ENCODE measurements at places on chromosomes 4 and X.

GRCh38 chrX:31543634-31544033 is 471.8 kb upstream of the FTHL17 start:
- no peak for DNase-seq

- DNase-seq = no peak
Measured at GRCh38 chr4:126544276-126544675, 1088.5 kb upstream of the INTU start.

GRCh38 chr4:138835832-138836533 is 179.6 kb upstream of the NOCT start:
- peak; percentile 84 for DNase-seq

DNA sequence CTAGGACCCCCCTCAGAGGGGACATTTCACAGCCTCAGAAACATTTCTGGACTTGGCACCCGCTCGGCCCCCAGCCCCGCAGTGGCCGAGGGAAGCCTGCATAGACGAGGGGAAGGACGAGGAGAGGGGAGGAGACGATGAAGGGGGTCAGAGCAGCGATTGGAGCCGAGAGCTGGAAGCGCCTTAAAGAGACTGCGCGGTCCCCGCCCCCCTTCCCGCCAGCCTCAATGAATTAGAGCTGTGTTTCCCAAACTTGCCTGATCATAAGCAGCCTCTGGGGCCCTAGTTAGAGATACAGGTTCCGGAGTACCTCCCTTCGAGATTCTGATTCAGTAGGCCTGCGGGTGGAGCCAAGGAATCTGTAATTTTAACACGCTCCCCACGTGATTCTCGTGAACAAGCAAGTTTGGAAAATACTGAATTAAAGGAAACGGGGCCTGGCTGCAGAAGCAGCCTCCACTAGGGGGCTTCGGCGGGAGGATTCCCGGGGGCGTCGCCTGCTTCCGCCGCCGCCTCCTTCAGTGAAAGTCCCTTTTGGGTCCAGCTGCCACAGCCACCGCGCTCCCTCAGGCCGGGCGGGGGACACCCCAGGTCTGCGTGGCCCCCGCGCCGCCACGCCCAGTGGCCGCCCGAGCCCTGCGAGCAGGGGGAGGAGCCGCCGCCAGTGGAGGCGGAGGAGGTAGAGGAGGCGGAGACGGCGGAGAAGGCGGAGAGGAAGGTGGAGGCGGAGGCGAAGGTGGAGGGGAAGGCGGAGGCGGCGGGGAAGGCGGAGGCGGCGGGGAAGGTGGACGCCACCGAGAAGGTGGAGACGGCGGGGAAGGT is at the start of gene USP27X:
USP27X (plus strand) TSS at position 651 of the 822 bp plus-strand sequence. CDS start 824 bp downstream, outside the sequence.
- DNase-seq = peak; percentile 67

DNA sequence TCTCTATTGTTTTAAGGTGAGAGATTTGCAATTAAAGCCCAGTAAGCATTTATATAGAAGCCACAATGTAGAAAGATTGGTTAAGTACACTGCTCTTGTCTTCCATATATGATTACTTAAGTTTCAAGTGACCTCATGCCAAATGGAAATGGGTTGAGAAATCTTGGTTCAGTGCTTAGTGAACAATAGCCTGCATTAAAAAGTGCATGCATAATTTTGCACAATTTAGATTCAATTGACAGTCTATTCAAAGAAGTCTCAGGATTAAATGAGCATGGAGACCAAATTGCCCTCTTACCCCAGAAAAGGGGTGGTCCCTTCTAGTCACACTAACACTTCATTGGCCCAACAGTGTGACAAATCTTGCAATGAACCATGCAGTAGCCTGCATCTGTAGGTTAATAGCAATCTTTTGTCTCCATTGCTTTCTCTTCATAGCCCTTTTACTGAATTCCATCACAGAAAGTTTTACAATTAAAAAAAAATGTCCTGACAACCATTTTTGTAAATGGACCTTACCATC is 93.6 kb downstream of the HHIP start:
- DNase-seq = no peak

GRCh38 chrX:152865232-152865920 is 32.5 kb upstream of the ZNF185 start:
- no peak for DNase-seq

DNA sequence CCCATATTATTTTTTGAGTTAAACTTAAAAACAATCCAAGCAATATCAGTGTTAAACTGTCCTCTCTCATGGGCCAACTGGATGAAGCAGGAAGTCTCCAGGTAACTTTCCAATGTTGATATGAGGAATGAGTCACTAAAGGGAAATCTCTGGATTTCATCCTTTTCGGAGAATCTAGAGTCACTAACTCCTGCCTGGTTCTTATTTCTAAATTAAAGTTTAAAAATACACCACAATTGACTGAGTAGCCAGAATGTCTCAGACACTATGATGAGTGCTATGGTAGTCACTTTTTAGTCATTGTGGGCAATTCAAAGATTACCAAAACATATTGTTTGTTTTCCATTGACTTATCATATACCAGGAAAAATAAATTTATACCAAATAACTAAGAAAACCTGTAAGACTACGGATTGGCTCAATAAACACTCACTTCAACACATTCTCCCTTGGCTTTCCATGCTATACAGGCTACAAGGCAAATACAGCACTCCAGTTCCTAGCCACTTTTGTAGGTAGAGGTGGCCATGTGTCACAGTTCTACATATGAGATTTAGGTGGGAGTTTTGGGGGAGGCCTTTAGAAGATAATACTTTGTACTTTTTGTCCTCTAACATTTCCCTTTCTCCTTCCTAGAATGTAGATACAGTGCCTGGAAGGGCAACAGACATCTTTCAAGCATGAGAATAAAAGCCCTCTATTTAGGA is 8.6 kb downstream of the SLC9B2 start:
- DNase-seq = no peak

GRCh38 chr4:8585721-8586212 is 5.6 kb downstream of the GPR78 start:
- DNase-seq = no peak

GRCh38 chr4:78661086-78661690 is 109.6 kb downstream of the ANXA3 start:
- DNase-seq = no peak

- DNase-seq = no peak
Measured at GRCh38 chr4:177771645-177772044, 329.4 kb upstream of the AGA start.

GRCh38 chrX:154369449-154370299 is 4.8 kb downstream of the FLNA start:
- DNase-seq = peak; percentile 86

- no peak for DNase-seq
Measured at GRCh38 chr4:175412161-175412560, 399.9 kb downstream of the GPM6A start.

GRCh38 chrX:109343671-109344070 is 138.2 kb downstream of the GUCY2F start:
- no peak for DNase-seq

- DNase-seq = no peak
Measured at GRCh38 chr4:144894573-144894972, 203.4 kb downstream of the ANAPC10 start.

GRCh38 chrX:19990151-19990555 is 708 bp downstream of the BCLAF3 start:
- DNase-seq = no peak

- DNase-seq = no peak
Measured at GRCh38 chrX:24692305-24692704, 1.4 kb upstream of the POLA1 start.

DNA sequence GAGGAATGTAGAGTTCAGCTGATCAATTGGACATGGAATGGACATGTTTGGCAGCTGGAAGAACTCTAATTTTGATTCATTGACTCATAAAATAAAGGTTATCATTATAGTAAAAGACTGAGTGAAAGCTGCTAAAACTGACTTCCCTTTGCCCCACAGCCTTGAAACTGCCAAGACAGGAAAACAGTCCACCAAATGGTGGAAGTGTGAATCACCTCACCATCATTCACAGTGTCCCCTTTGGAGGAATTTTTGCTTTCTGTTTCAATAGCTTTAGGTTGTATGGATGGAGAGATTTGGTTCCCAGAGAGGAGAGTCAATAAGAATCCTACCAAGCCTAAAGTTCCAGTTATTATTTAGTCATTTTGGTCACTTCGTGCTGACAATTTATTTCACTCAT is 20.8 kb upstream of the FREM3 start:
- DNase-seq = no peak

DNA sequence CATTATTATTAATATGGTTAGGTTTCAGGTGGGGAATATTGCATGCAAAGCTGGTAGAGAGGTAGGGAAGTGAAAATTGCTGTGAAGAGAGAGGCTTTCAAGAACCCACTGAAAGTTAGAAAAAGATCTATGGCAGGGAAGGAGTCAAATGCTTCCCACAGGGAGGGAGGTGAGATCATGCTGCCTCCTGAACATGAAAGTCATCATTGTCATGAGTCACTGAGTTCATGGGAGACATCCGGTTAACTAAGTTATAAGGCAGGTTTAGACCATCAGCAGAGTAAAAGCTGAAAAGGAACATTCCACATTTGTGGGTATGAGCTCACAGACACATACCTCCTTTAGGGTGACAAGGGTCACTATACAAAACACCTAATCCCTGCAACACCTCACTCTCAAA is 16.2 kb downstream of the GATB start:
- DNase-seq = no peak

- no peak for DNase-seq
Measured at GRCh38 chrX:48908600-48908999, 2.8 kb downstream of the SLC35A2 start.

DNA sequence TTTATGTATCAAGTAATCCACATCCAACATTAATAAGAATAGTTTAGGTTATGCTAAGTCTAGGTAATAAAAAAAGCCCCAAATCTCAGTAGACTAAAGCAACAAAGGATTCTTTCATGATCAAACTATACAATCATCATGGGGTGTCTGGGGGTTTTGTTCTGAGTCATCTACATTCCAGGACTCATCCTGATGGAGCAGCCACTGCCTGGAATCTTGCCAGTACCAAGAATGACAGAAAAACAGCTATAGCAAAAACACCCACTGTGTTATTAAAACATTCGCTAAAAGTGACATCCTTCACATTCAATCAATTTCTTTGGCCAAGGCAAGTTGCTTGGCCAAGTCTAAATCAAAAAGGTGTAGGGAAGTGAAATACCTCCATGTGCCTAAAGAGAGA is 3.9 kb upstream of the ARHGEF38 start:
- DNase-seq = no peak

DNA sequence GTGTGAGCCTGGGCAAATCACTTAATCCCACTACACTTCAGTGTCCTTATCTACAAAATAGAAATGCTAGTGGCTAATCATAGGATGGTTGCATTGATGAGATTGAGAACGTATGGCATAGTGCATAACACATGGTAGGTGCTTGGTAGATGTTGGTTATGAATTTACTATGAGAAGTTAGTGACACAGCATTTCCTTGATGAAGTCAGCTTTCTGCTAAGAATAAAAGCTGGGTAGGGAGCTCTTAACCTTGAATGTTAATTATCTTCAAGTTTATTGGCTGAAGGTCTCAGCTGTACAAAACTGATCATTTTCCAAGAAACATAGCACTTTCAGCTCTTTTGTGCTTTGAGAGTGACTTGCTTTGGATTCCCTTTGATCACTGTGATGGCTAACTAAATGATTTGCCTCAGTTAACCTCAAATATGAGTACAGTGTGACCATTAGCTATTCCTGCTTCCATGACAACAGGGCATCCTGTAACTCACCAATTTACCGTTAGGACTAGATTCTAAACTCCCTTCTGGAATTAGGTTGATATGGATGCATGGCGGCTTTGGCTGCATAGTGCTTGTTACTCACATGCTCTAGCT is 17.8 kb downstream of the PDK3 start:
- no peak for DNase-seq

GRCh38 chrX:112147206-112147605 is 64.6 kb upstream of the TRPC5 start:
- no peak for DNase-seq

- DNase-seq = no peak
Measured at GRCh38 chr4:18938343-18939099, 917.0 kb upstream of the LCORL start.

DNA sequence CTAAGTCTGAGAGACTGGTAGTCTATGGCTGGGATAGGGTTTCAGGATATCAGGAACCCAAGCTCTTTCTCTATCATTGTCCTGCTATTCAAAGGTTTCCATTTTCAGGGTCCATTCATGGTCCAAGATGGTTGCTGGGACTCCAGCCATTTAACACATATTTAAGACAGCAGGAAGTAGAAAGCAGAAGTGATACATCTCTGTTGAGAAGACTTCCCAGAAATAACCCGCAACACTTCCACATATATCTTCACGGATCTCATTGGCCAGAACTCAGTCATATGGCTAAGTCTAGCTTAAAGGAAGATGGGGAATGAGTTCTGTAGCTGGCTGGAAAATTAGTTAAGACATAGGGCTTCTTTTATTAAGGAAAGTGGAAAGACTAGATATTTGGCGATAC is 23.8 kb downstream of the CTSO start:
- DNase-seq = no peak

DNA sequence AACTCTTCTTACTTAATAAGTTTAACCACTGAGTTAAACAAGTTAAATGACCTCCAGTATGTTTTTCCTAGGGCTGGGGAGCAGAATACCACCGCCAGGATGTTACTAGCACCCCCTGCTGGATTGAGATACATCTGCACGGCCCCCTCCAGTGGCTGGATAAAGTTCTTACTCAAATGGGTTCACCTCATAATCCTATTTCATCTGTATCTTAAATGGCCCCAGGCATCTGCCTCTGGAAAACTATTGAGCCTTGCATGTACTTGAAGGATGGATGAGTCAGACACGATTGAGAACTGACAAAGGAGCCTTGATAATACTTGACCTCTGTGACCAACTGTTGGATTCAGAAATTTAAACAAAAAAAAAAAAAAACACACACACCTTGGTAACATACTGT is 61.5 kb upstream of the MMAA start:
- DNase-seq = no peak

DNA sequence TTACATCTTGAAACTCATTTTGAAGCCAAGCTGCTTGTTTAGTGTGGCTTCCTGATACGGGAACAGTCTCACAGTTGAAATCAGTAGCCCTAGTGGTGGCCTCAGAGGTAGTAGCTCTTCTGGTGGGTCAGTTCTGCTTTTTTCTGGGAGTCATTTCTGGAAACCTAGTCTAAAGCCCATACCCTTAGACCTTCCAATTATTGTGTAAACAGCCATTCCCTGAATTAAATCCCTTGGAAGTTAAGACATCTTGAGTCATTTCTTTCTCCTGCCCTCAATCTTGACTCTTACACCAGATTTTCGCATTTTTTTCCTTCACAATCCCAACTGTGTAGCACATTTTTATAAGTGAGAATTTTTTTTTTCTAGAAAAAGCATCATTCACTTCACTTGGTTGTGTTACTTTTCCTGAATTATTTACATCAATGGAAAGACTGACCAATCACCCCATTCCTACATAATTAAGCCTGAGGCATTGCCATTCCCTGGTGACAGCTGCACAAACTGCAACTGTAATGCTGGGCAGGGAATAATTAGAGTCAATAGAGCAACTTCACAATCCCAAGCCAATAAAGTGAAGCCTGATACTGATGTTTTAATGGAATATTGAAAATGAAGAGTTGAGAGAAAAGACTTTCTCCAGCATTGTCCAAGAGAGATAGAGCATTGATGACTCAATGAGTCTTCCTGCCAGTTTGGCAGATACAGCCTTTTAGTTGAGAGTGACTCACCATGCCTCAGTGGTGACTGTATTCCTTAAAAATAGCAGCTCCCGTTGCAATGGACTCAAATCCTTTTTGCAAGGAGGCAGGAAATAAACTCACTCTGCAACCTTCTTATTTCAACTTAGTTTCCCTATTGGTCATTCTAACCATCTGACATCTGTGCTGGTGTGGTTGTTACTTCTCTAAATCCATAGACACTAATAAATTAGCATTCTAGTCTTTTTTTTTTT is 13.0 kb upstream of the SEPSECS start:
- DNase-seq = no peak

- DNase-seq = no peak
Measured at GRCh38 chr4:53183754-53184153, 182.1 kb downstream of the SCFD2 start.

- no peak for DNase-seq
Measured at GRCh38 chr4:153450544-153450917, 15.6 kb upstream of the TMEM131L start.

All from NCI-H1105 (cell line).